Memory B cell (primary cell): ENCODE measurements at places on chromosomes 6 and 20.

DNA sequence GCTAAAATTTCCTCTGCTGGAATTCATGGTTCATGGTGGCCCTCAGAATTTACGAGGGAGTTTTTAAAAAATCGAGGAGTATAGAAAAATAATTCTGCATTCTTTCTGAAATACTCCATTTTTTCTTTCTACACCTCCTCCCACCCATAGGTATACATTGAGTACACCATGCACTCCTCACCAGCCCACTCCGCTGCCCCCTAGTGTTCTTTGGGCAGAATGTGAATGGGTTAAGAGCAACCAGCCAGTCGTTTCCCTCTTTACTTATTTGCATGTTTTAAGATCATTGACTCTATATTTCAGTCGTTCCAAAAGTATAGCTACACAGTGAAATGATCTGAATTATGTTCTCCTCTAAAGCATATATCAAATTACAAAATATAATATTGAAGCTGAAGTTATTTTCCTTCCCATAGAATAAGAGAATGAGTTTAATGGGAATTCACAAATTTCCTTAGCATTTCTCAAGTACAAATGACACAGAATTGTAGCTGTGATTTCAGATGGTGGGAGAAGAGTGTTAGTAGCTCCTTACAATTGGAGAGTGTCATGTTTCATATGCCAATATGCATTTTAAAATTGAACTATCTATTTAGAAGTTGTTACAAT lies 977.7 kb upstream of the SLC35B3 start:
- no peaks in the 10 kb centered on the region for H3K36me3 ChIP-seq
- H3K4me3 ChIP-seq, result no peak overlapping the region
- H3K4me1 ChIP-seq, result no peaks in the 10 kb centered on the region

GRCh38 chr20:40160097-40160550 lies 528.9 kb downstream of the MAFB start:
- H3K27me3 ChIP-seq, result no peaks in the 10 kb centered on the region
- H3K36me3 ChIP-seq, result no peaks in the 10 kb centered on the region
- no peaks in the 10 kb centered on the region for H3K4me1 ChIP-seq
- no peak overlapping the region for H3K27ac ChIP-seq

DNA sequence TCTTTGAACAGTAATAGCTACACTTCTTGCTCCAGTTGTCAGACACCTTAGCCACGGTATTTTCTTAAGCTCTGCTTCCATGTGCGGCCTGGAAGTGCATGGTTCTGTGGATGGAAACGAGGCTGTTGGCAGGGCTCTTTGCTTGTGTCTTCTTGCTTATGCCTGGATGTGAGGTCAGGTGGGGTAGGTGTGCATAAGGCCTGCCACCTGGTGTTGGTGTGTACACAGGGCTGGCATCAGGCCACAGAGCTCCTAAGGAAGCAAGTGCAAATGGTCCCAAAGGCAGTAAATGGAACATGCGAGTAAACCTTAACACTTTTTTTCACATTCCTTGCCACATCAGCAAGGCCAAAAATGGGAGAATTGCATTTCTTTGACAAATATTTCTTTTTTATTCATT lies 158.1 kb upstream of the GMDS start:
- H3K4me1 ChIP-seq, result no peaks in the 10 kb centered on the region
- H3K27ac ChIP-seq, result no peak overlapping the region
- peaks cover 18% of the 10 kb centered on the region for H3K36me3 ChIP-seq
- DNase-seq, result no peak

GRCh38 chr6:15755526-15755925 lies 92.7 kb upstream of the DTNBP1 start:
- H3K4me1 ChIP-seq, result no peaks in the 10 kb centered on the region
- H3K27ac ChIP-seq, result no peak overlapping the region
- DNase-seq, result no peak
- peaks cover 2% of the 10 kb centered on the region for H3K27me3 ChIP-seq

- no peak for DNase-seq
- no peaks in the 10 kb centered on the region for H3K4me1 ChIP-seq
- H3K36me3 ChIP-seq, result no peaks in the 10 kb centered on the region
- no peaks in the 10 kb centered on the region for H3K27me3 ChIP-seq
- no peak overlapping the region for H3K27ac ChIP-seq
Measured at GRCh38 chr20:60528141-60528540, 569.9 kb downstream of the CDH26 start.
